ENCODE measurements at places on chromosomes 5 and 9.
A peak's percentile ranks its signal among the peaks of the same experiment; 100 is the strongest.

- no peak for DNase-seq
These were observed 606.8 kb downstream of the RAB3C start for GRCh38 chr5:59189472-59190244.

DNA sequence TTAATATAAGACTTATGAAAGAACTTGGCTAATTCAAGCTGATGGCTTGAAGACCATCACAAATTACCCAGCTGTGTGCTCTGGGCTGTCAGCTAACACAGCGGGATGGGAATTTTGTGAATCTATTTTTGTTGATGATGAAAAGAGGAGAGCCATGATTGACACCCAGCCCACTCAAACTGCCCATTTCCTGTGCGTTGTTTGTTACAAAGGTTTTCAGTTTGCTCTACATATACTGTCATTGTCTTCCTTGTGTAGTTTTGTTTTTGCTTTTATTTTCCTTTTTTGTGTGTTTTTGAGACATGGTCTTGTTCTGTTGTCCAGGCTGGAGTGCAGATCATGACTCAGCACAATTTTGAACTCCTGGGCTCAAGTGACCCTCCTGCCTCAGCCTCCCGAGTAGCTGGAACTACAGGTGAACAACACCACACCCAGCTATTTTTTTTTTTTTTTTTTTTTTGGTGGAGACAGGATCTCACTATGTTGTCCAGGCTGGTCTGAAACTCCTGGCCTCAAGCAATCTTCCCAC is 400.3 kb downstream of the ICE1 start:
- no peak for DNase-seq

GRCh38 chr9:135418161-135418560 is 61.4 kb upstream of the PPP1R26 start:
- no peak for DNase-seq

- DNase-seq: no peak
These were observed 12.4 kb downstream of the GZMK start for GRCh38 chr5:55036477-55036876.

DNA sequence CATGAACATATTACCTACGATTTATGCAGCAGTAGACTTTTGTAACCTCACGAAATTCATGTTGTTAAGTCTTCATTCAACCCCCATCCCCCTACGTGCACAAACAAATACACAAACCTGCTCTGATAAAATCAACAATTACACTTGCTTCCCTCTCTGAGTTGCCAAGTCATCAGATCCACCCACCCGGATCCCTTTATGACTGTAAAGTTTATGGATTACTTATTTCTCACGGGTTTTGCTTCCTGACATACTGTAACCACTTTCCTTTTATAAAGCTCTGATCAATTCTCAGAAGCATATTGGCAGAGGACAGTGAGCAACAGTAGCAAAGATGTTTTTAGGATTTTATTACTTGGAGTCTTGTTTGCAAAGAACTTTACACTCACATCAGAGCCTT is 70.5 kb downstream of the MLLT3 start:
- no peak for DNase-seq

GRCh38 chr9:130660326-130660682 is 4.1 kb upstream of the PRDM12 start:
- DNase-seq: no peak

DNA sequence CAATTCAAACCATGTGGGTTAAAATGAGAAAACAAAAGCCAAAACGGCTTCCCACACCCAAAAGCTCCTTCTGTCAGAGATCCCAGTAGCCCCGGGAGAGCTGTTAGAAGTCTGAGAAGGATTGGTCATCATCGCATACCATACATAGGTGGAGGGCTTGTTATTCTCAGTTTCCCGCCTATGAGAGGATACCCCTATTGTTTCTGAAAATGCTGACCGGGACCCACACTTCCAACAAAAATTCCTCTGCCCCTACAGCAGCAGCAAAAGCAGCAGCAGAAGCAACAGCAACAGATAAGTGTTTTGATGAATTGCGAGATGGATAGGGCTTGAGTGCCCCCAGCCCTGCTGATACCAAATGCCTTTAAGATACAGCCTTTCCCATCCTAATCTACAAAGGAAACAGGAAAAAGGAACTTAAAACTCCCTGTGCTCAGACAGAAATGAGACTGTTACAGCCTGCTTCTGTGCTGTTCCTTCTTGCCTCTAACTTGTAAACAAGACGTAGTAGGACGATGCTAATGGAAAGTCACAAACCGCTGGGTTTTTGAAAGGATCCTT is at the start of gene TEK:
Gene TEK, plus strand, starts transcription at position 245 of the 561 bp plus-strand sequence. CDS start 366 bp downstream, outside the sequence.
- no peak for DNase-seq

DNA sequence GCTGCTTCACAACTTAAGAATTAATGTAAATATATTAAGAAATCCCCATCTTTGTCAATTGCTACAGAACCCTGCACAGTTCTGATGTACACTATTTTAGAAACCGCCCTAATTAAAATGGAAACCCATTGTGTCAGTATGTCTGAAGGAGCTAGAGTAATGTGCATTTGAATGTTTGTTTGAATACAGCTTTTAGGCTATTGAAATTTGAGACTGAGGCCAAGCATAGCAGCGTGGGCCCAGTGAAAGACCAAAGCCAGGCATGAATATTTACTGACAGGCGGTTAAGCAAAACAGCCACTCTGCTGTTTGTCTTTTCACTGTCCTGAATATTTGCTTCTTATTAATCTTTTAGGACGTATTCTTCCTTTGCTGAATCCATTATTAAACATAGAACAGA is 252.3 kb downstream of the IZUMO3 start:
- DNase-seq: no peak

GRCh38 chr5:52065182-52065581 is 681.9 kb downstream of the ISL1 start:
- DNase-seq: no peak

DNA sequence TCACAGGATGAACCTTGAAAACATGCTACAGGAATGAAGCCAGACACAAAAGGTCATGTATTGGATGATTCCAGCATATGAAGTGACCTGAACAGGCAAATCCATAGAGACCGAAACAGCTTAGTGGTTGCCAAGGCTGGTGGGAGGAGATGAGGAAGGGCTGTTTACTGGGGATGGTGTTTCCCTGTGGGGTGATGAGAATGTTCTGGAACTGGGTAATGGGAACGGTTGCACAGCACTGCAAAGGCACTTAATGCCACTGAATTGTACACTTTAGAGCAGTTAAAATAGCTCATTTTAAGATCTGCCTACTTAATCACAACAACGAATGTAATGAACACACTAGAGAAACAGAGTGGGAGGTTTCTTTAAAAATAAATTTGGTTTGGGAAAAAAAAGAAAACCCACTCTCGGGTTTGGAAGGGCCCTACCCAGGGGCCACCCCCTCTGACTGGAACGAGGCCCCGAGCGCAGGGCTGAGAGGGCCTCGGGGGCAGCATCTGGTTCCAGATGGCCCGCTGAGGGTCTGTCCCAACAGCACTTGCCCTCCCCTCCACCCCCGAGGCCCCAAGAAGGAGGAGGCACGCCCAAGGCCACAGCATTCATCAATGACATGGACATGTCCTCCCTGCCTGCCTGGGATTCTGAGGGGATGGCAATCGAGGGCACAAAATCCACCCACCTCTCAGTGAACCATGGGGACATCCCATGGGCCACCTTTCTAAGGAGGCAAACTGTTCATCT is 31.7 kb downstream of the SARDH start:
- no peak for DNase-seq

DNA sequence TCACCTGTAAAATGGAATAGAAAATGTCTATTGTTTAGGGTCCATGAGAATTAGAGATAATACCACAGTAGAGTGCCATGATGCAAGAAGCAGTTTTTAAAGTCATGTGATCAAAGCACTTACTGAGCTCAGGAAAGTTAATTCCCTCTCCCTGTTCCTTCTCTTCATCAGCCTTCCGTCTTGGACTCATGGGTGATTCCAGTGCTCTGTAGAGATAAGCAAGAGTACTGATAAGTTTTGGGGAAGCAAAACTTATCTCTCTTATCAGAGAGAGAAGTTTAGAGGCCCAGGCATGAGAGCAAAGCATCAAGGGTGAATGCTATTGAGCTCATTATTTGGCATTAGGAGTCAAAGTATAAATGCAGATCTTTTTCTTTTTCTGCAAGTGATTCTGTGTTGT is 410.1 kb downstream of the AGTPBP1 start:
- DNase-seq: no peak

- no peak for DNase-seq
These were observed 200.6 kb upstream of the IRX1 start for GRCh38 chr5:3394891-3395599.

DNA sequence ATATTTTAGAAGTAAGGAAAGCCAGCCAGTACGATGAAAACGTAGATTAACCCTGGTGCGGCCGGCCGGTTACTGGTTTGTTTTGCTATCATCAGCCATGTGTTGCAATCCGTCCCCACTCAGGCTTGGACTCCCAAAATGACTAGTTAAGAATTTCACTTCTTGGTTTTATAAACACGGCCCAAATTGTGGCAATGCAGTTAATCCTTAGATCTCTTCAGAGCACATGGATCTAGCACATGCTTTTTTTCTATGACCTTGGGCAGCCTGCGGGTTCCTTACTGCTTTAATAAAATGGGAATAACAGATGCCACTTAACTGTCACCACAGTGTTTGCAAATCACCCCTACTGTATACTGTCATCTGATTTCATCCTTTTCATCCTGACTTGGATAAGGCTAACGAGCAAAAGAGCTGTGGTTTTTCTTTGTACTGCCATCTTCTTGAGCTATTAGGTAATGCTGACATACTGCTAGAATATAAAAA is 1.5 kb downstream of the NDFIP1 start:
- DNase-seq: peak; percentile 33

- DNase-seq: no peak
These were observed 70.6 kb upstream of the PTPN3 start for GRCh38 chr9:109568568-109569210.

GRCh38 chr5:9617739-9618504 is 12.2 kb downstream of the TAS2R1 start:
- no peak for DNase-seq

- no peak for DNase-seq
These were observed 96.8 kb upstream of the IFNK start for GRCh38 chr9:27427272-27427643.

DNA sequence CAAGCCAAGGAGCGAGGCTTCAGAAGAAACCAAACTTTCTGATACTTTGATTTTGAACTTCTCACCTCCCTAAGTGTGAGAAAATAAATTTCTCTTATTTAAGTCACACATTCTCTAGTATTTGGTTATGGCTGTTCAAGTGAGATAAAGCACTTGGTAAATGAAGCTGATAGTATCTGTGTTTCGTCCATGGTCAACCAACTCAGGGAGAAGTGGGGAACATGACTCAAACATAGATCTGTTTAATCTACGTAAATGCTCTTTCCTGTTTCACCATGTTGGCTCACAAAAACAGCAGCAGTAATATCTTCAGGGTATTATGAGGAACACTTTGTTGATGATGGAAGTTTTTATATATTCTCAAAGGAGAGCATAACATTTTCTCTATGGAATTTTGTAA is 2167.2 kb upstream of the C9orf72 start:
- DNase-seq: no peak

GRCh38 chr5:67019065-67019845 is 177.3 kb downstream of the CD180 start:
- DNase-seq: no peak

DNA sequence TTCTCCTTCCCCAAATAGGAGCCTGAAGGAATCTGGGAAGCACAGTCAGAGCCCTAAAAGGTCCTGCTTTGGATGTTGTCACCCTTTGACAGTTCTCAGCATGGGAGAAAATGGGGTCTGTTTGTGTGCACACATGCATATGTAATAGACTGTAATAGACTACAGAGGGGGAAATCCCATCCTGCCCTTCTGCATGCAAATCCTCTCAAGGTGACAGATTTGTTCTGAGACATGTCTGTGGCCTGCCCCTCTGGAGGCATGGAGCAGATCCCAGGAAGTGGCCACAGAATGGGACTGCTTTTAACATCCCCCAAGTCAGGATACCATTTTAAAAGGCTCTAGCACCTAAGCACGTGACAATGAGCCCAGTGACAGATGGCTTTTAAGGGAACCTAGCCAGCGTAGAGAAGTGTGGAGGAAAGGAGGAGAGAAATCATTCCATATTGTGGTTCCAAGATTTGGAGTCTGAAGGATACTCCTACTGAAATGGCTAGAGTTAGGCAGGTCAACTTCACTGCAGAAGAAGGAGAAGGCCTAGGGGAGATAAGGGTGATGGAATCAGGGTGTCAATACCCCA is 483.5 kb downstream of the SPOCK1 start:
- no peak for DNase-seq

DNA sequence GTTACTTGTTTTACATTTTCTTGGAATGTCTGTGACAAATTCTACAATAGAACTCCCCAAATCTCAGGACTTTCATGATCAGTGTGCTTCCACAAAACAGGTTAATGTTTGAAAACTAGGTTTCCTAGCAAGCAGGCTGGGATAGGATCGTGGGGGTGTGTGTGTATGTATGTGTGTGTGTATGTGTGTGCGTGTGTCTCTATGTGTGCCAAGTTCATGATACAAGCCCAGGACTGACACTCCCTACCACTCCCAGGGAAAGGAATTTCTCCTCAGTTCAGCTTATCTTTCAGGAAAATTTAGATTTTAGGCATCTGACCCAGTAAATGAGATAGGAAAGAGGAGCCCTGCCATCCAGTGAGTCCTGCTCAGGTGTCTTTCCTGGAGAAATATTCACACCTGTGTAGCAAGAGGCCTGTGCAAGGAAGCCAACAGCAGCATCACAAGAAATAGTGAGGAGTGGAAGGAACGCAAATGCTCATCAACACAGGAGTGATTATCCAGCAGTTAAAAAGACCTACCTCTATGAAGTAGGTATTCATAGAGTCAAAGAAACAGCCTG is 13.8 kb upstream of the ABLIM3 start:
- DNase-seq: no peak

GRCh38 chr5:123450640-123451039 is 27.4 kb upstream of the CEP120 start:
- no peak for DNase-seq

GRCh38 chr5:80189201-80189600 is 66.6 kb downstream of the SERINC5 start:
- DNase-seq: no peak

DNA sequence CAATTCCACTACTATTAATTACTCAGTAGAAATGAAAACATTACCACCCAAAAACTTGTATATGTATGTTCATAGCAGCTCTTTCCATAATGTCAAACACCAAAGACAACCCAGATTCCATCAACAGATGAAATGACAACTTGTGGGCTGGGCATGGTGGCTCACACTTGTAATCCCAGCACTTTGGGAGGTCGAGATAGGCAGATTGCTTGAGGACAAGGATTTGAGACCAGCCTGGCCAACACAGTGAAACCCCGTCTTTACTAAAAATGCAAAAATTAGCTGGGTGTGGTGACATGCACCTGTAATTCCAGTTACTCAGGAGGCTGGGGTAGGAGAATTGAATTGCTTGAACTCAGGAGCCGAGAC is 11.5 kb downstream of the UIMC1 start:
- DNase-seq: no peak

DNA sequence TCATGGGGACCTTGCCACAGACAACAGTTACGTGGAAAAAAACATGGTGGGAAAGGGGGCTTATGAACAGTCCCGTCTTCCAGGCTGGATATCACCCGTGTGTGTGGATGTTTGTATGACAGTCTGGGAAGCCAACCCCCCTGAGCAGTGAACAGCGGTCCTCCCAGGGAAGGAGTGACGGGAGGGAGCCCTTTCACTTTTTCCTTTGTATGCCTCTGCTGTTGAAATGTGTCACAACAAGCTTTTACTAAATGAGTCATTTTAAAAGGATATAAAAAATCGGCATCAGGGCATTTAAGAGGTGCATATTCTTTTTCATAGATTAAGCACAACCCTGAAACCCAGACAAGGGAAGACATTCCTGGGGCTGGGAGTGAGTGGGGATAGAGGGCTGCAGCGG is 5.1 kb downstream of the MYMK start:
- DNase-seq: no peak
